Glutamatergic neuron (in vitro differentiated cells): ENCODE measurements at places on chromosomes 2 and 18. TPM values are rescaled to one million over a fixed set of nuclear protein-coding genes. Genes with fewer than 3 reads are reported as not detected.

The CCDC85A gene
- 12.1 TPM for total RNA-seq

DNA sequence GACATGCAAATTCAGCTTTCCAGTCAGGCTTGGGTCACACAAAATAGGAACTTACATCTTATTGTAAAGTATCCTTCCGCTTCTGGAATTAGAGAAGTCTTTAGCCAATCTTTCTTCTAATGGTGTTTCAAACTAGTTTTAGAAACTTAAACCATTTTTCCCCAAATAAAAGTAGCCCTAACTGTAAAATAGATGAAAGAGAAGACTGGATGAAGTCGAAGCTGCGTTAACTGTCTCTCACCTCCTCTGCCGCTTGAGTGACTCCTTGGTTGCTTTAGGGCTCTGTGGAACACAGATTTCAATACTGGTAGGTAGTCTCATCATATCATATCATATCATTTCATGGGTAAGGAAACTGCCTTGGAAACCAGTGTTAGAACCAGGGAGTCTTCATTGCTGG is 498.4 kb downstream of the XIRP2 start:
- DNase-seq, result no peak

The ERFE gene
- total RNA-seq, result 12.2 TPM

DNA sequence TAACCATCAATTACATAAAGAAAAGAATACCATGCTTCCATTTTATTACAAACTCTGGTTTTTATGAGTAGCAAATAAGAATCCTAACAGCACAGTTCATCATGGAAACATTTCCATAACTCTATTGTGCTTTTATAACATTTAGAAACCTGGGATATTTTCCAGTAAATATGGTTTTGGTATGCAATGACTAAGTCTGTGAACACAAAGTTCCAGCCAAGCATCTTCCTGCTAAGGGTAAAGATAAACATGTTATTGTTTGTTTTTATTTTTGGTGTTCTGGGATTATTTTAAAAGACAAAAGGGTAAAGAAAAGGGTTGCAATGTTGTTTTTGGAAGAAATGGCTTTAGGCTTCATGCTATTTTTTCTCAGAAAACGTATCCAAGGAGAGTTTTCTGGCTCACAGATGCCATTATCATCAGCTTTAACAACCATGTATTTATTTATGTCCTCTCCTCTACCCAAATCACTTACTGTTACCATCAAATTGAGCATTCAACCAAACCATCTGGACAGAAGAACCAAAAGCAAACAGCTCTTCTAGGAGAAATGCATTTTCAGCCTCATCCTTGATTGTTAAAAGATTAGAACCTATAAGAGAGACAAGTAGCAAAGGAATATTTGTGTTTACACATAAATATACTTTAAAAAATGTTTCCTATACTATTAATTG is 116.0 kb downstream of the PLA2R1 start:
- DNase-seq, result no peak

The INHA gene
- not detected for total RNA-seq

- DNase-seq, result no peak
These were observed 2.9 kb upstream of the GGCX start for GRCh38 chr2:85564144-85564563.

DNA sequence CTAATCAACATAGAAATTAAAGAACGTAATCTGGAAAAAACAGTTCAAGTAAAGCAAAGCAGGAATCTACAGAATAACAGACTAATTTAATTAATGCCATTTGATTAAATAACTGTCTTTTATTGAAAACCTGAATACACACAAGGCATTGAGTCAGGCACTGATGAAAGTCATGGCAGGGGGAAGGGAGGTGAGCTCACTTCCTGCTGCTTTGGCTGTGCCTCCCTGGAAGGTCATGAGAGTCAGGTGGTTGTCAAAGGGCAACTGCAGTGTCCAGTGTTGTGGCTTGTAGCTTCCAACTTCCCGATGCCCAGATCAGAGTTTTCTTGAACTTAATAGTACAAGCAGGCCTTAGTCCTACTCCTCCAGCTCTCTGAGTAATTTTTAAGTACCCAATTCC is 180.9 kb downstream of the PID1 start:
- DNase-seq, result no peak

The PARD6G gene
- 25.2 TPM for total RNA-seq

The ZNF2 gene
- total RNA-seq, result 3.3 TPM

GRCh38 chr2:240021488-240022104 is 3.5 kb downstream of the NDUFA10 start:
- peak; percentile 94 for DNase-seq

DNA sequence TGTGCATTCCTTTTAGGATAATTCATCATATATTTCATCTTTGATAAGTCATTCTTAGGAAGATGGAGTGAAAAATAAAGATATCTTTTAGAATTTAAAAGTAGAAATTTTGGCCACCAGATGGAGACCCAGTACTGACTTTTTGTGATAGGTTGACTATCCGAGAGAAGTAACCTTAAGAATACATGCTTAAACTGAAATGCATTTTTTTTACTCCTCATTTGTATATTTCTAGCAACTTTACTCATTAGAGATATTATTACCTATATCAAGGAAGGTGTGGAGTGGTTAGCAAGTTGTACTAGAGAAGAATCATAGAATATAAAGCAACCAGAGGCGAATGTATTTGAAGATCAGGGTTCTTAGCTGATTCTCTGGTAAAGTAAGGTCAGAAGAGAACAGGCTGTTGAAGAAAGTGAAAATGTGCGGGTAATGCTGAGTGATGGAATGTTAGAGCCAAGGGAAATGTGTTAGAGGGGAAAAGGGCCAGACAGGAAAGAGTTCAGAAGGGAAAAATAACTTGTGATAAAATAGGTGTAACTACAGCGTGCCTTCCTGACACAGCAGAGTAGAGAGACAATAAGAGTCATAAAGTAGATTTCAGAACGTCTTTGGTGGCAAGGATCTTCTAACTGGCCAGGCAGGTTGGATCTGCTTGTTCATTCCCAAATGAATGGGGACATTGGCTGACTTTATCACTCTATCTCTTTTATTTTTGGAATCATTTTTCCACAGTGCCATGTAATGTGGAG is 52.3 kb downstream of the TDRD15 start:
- DNase-seq, result no peak

- DNase-seq, result no peak
These were observed 112.7 kb upstream of the SERPINE2 start for GRCh38 chr2:224151680-224152310.

DNA sequence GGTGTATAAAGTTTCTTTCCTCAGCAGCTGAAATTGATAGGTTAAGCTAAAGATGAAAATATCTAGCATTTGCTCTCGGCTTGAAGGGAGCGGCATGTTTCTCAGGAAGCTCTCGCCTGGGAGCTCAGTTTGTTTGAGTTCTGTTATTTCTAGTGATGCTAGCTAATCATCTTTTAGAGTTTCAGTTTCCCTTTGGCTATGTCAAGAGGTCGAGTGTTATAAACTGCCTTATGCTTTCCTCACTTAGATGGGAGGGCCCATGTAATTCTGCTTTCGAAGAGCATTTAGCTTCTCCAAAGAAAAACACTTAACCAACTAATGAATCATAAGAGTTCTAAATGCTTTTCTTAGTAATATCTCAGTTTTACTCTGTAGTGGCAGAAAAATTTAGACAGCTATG is 33.6 kb downstream of the PLCL1 start:
- DNase-seq, result no peak

DNA sequence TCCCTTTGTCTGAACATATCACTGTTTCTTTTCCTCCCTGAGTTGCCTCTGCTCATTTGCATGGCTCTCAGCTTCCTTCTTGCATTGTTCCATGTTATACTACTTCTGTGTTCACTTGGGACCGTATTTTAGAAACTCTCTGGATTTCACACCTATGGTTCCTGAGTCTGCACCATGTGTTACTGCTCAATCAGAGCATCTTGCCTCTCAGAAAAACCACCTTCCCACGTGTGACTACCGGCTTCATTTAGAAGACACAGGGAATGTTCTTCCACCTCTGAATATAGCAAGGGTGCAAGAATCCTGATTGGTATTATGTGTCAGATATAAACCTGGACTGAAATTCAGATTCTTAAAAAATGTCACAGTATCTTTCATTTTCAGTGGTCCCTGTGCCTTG is 731.2 kb downstream of the TDRD15 start:
- DNase-seq, result no peak

The TUBA3E gene
- not detected for total RNA-seq

- DNase-seq, result no peak
These were observed 69.6 kb downstream of the SRBD1 start for GRCh38 chr2:45541450-45541849.

- no peak for DNase-seq
These were observed 40.7 kb downstream of the PTPN4 start for GRCh38 chr2:119800376-119800902.

- DNase-seq, result no peak
These were observed 11.2 kb upstream of the B3GNT2 start for GRCh38 chr2:62184512-62185230.

The LYG2 gene
- total RNA-seq, result not detected

GRCh38 chr2:224925061-224925809 is 117.0 kb downstream of the DOCK10 start:
- no peak for DNase-seq

The CNTNAP5 gene
- 22.0 TPM for total RNA-seq

- DNase-seq, result no peak
These were observed 48.2 kb upstream of the LGALSL start for GRCh38 chr2:64405581-64406406.

The ILKAP gene
- total RNA-seq, result 61.3 TPM

- peak; percentile 65 for DNase-seq
These were observed 96.5 kb upstream of the SERTAD2 start for GRCh38 chr2:64750001-64750816.

The SALL3 gene
- 23.4 TPM for total RNA-seq

DNA sequence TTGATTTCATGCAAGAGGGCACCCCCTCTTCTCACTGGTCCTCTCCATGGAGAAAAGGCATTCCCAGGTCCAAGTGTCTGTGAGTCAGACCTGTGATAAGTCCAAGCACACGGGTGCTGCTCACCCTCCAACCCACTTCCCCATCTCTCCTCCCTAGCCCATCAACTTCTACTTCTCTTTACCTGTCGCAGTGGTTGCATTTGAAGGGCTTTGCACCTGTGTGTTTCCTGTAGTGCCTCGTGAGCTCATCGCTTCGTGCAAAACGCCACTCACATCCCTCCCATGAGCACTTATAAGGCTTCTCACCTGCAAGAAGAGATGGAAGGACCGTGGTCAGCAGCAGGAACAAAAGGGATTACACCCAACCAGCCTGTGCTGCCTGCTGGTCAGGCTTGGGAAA is 77.5 kb downstream of the KLF7 start:
- DNase-seq, result no peak

DNA sequence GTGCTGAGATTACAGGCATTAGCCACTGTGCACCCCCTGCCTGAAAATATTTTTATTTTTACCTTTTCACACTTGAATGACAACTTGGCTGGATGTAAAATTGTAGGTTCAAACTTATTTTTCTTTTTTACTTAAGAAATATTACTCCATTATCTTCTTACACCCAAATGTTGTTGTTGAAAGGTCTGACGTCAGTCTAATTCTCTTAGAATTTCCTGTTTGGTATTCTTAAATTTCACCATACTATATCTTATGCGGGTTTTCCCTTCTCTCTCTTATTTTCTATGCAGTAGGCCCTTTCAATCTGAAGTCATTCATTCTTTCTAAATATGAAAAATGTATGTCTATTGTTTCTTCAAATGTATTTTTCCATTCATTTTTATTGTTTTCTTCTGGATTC is 29.1 kb upstream of the RAB11FIP5 start:
- no peak for DNase-seq

- peak; percentile 47 for DNase-seq
These were observed 28.6 kb upstream of the NFU1 start for GRCh38 chr2:69465513-69466456.

DNA sequence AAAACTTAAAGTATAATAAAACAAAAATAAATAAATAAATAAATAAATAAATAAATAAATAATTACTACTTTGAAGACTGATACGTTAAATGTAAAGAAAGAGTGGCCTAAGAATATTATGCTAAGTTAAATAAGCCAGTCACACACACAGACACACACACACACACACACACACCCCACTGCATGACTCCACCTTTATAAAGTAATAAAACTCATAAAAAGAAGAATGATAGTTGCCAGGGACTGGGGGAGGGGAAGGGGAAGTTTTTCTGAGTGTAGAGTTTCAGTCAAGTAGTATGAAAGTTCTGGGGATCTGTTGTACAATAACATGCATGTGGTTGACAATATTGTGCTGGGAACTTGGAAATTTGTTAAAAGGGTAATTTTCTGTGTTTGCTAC is 1237.5 kb upstream of the GYPC start:
- DNase-seq, result no peak

The SLC23A3 gene
- total RNA-seq, result 1.1 TPM

GRCh38 chr2:204655626-204656025 is 110.4 kb downstream of the PARD3B start:
- DNase-seq, result no peak

- peak; percentile 91 for DNase-seq
These were observed 64.0 kb upstream of the HNRNPA3 start for GRCh38 chr2:177148477-177149154.

The KIAA2012 gene
- not detected for total RNA-seq

DNA sequence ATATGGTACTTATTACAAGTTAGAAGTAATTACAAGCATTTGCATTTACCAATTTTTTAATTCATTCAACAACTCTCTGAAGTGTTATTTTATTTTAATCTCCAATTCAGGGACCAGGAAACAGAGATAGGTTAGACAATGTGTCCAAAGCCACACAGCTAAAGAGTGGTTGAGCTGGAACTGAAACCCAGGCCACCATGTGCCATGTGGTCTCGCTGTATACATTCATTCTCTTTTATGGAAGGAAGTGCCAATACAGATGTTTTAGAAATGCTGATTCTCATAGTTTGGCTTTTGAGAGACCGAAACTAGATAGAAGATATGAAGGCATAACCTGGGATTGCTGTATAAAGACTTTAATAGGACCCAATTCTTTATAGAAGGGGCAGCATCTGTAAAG is 684.6 kb upstream of the ID2 start:
- DNase-seq, result no peak

DNA sequence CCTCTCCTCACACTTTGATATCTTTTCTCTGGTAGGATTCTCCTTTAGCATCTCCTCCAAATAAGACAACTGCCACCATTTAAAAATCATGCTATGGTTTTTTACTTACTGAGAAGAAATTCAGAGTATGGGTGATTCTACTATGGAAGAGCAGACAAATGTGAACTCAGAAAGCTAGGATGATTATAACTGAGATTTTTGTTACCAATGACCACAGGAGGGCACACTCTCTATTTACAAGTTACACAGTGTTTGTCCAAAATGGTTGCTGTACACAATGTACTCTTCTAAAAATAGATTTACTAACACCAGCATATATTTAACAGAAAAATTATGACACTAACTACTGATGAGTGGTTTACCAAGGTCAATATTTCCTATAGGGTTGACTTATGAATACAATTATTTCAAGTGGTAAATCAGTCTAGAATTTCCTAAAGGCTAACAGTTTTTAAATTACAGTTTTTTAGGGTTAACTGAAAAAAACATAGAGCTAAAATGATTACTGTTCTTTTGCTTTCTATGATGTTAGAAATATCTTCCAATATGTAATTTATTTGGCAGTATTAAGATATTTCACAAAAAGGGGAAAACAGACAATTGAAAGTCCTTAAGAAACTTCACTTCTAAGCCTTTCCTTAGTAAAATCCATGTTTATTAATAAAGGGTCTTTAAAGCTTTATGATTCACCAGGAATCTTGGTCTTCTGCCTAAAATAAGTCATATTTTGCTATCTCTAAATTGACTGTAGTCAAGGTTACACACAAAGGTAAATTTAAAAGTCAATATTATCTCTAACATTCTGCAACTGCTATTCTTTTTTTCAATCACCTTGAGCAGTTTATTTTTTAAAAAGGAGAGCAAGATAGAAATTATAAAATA is 57.2 kb downstream of the MAP4K3 start:
- DNase-seq, result no peak
